ENCODE measurements at places on chromosomes 12 and 14. TPM values are rescaled to one million over a fixed set of nuclear protein-coding genes. Genes with fewer than 3 reads are reported as not detected.

DNA sequence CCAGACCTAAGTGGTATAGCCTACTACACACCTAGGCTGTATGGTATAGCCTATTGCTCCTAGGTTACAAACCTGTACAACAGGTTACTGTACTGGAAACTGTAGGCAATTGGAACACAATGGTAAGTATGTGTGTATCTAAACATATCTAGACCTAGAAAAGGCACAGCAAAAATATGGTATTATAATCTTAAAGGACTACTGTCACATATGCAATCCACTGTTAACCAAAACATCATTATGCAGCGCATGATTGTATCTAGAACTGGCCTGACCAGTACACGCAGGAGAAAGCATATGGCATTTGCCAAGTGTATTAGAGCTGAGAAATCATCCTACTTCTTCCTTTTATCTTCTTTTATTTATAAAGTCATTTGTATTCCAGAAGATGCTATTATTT is 75.5 kb downstream of the SLC8A3 start:
- no peak overlapping the region for H3K27ac ChIP-seq
- H3K27me3 ChIP-seq: peaks cover 13% of the 10 kb centered on the region
- H3K36me3 ChIP-seq: no peaks in the 10 kb centered on the region
- H3K4me1 ChIP-seq: no peaks in the 10 kb centered on the region
- H3K4me3 ChIP-seq: no peak overlapping the region

GRCh38 chr14:39247256-39247655 is 13.5 kb downstream of the MIA2 start:
- H3K4me1 ChIP-seq: no peaks in the 10 kb centered on the region
- H3K27ac ChIP-seq: no peak overlapping the region
- H3K36me3 ChIP-seq: no peaks in the 10 kb centered on the region
- DNase-seq: no peak
- no peak overlapping the region for H3K4me3 ChIP-seq

DNA sequence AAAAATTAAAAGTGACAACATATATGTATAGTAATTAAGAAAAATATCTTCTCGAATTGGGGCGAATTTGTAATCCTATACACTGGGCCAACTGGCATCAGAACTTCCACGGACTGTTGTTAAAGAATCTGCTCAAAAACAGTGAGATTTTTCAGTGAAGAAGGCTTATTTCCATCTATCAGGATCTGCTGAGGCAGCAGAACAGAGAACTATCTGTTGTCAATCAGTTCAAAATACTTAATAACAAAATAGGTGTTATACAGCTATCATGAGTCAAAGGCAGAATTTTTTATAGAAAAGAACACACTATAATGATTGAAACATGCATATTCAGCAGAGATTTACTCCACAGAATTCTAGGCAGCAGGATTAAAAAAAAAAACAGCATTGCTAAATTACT is 41.9 kb downstream of the IFNG-AS1 start:
- no peak for DNase-seq
- H3K4me1 ChIP-seq: no peaks in the 10 kb centered on the region
- H3K36me3 ChIP-seq: no peaks in the 10 kb centered on the region
- no peak overlapping the region for H3K4me3 ChIP-seq

DNA sequence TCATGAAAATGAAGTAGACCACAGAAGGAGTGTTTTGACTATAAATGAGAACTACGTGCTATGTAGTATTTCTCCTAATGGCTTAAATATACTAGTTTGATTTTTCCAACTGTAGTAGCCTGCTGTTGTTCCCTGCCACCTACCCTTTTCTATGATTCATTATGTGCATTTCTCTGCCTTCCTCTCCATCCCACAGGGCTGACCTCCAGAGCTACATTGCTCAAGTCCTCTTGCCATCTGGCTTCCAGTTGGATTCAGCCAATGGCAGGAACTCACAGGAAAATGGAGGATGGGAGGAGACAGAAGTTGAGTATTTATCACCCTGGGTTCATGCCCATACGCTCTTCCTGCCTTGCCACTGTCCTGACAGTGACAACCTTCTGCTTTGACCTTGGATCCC is 515.3 kb downstream of the SOX5 start:
- no peaks in the 10 kb centered on the region for H3K36me3 ChIP-seq
- no peak overlapping the region for H3K27ac ChIP-seq
- no peaks in the 10 kb centered on the region for H3K27me3 ChIP-seq
- DNase-seq: no peak
- H3K4me3 ChIP-seq: no peak overlapping the region

- no peak overlapping the region for H3K4me3 ChIP-seq
- peak overlapping the region; percentile 58 for H3K27ac ChIP-seq
- H3K27me3 ChIP-seq: no peaks in the 10 kb centered on the region
- no peaks in the 10 kb centered on the region for H3K36me3 ChIP-seq
- DNase-seq: no peak
Observed at GRCh38 chr14:77541905-77542304, 43.3 kb upstream of the ISM2 start.

DNA sequence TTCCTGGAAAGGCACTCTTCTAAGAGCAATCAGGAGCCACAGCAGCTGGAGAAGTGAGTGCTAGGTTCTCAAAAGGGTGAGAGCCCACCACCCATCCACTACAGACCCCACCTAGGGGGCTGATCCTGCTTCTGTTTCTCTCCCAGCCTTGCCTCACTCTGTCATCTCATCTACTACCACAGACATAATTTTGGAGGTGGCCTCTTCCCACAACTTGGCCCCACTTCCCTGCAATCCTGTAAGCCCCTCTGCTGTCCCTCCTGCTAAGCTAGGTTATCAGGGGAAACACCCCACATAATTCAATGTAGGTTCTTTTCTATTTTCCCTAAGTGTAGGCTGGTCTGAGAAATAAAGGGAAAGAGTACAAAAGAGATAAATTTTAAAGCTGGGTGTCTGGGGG is 16.5 kb downstream of the KRT76 start:
- no peaks in the 10 kb centered on the region for H3K36me3 ChIP-seq
- H3K27ac ChIP-seq: no peak overlapping the region
- H3K4me3 ChIP-seq: no peak overlapping the region
- peaks cover 8% of the 10 kb centered on the region for H3K27me3 ChIP-seq
- no peak for DNase-seq

DNA sequence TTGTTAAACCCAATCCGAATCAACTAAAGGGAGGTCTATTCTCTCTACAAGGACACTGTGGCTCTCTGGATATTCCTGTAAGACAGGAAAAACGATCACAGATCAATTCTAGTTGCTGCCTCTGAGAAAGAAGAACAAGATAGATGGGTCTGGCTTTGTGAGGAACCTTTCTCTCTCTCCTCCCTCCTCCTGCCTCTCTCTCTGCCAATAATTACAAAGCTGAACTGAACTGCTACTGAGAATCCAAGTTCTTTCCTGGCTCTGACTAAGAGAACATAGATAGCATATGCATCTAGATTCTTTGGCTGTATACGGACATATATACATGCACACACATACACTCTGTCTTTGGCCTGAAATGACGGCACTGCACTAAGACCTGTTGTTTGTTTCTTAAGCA is 27.6 kb downstream of the ETV6 start:
- no peaks in the 10 kb centered on the region for H3K27me3 ChIP-seq
- H3K36me3 ChIP-seq: no peaks in the 10 kb centered on the region
- peaks cover 4% of the 10 kb centered on the region for H3K4me1 ChIP-seq
- no peak overlapping the region for H3K27ac ChIP-seq

- no peaks in the 10 kb centered on the region for H3K27me3 ChIP-seq
- DNase-seq: no peak
- H3K4me1 ChIP-seq: no peaks in the 10 kb centered on the region
- H3K36me3 ChIP-seq: no peaks in the 10 kb centered on the region
Observed at GRCh38 chr14:83421711-83422110, 1888.1 kb upstream of the SEL1L start.

DNA sequence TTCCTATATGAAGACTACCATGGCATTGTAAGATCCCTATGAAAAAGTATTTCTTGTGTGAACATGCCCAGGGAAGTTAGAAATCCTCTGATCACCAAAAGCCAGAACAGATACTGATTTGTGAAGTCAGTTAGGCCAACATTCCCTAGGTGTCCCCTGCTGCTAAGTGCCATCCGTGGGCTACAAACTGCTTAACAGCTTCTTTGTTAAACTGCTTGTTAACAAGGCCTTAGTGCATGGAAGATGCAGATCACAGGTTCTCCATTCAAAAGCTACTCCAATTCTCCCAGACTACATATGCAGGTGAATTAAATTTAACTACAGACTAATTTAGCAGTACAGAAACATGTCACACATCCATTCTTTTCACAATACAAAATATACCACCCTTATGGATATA is 108.2 kb downstream of the PRICKLE1 start:
- H3K27ac ChIP-seq: peak overlapping the region; percentile 84
- H3K4me3 ChIP-seq: no peak overlapping the region
- H3K36me3 ChIP-seq: no peaks in the 10 kb centered on the region
- H3K4me1 ChIP-seq: peaks cover 12% of the 10 kb centered on the region
- no peaks in the 10 kb centered on the region for H3K27me3 ChIP-seq
- DNase-seq: no peak

DNA sequence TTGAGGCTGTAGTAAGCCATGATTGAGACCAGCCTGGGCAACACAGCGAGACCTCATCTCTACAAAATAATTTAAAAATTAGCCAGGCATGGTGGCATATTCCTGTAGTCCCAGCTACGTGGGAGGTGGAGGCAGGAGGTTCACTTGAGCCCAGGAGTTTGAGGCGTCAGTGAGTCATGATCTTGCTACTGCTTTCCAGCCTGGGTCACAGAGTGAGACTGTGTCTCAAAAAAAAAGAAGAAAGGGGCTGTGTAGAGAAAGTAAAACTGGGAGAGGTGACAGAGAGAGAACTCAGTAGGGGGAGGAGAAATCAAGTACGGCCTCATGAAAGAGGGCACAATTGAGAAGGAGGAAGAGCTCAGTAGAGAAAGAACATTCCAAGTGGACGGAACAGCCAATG is 12.4 kb downstream of the TECPR2 start:
- H3K27me3 ChIP-seq: no peaks in the 10 kb centered on the region
- DNase-seq: no peak
- no peak overlapping the region for H3K4me3 ChIP-seq
- H3K27ac ChIP-seq: no peak overlapping the region
- H3K4me1 ChIP-seq: no peaks in the 10 kb centered on the region

- no peaks in the 10 kb centered on the region for H3K36me3 ChIP-seq
- H3K4me1 ChIP-seq: no peaks in the 10 kb centered on the region
- no peak overlapping the region for H3K27ac ChIP-seq
Observed at GRCh38 chr14:71883094-71883493, 49.1 kb upstream of the RGS6 start.

DNA sequence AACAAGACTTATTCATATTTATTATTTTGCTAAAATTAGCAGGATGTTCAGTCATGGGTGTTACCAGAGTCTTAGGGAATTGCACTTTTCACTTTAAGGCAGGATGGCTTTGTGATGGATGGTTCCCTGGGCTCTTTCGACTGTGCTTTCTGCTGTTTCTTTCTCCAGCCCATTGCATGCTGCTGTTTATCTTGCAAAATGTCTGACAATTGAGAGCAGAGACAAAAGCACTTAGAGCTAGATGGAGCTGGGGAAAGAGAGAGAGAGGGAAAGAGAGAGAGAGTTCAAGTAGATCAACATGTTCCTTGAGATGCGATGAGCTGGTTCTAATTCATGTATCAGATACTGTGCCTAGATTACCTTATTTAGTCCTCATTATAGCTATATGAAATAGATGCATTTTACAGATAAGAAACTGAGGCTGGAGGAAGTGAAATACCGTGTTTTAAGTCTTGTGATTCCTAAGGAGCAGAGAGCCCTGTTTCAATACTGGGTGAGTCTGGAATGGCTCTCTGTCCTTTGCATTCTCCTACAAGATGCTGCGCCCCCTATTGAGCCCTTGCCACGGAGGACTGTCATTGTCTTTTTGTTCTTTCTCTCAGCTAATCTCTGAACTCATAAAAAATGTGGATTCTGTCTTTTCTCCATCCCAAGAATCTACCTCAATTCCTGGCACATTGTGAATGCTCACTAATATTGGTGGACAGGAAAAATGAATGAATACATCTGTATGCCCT is 227.9 kb downstream of the ALG10B start:
- H3K4me1 ChIP-seq: no peaks in the 10 kb centered on the region
- H3K36me3 ChIP-seq: no peaks in the 10 kb centered on the region
- no peak for DNase-seq
- H3K27me3 ChIP-seq: no peaks in the 10 kb centered on the region
- no peak overlapping the region for H3K4me3 ChIP-seq

- no peaks in the 10 kb centered on the region for H3K27me3 ChIP-seq
- no peak overlapping the region for H3K4me3 ChIP-seq
- H3K4me1 ChIP-seq: peaks cover 13% of the 10 kb centered on the region
- peak overlapping the region; percentile 63 for H3K27ac ChIP-seq
- peak; percentile 22 for DNase-seq
Observed at GRCh38 chr14:75182821-75183220, 6.4 kb upstream of the TMED10 start.

DNA sequence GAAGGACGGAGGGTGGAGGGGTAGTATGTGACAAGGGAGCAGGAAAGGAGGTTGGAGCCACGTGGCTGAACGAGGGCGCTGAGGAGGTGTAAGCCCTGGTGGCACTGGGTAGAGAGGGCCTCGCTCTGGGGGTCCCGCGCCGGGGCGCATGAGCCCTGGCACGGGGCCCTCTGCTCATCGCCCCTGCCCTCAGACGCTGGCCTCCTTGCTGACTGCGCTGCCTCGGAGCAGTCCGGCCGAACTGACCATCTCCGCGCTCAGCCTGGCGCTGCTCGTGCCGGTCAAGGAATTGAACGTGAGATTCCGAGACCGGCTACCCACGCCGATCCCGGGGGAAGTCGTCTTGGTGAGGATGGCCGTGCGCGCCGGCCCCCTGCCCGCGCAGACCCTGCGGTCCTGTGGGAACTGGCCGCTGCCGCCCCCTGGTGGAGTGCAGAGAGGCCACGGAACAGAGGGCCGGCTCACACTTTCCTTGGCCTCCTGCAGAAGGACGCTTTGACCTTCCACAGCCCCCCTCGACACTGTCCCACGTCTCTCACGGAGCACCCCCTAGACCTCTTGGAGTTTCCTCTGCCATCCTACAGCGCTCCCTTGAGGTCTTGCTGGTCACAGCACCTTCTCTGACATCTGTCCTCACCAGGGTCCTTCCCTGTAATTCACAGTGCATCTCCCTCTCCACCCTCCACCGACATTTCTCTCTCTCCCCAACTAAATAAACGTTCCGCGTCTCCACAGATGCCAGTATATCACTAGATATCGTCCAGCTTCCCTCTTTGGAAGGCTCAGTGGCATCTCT is 10.5 kb downstream of the ARHGEF25 start:
- peak; percentile 75 for DNase-seq
- H3K27ac ChIP-seq: no peak overlapping the region
- H3K36me3 ChIP-seq: no peaks in the 10 kb centered on the region
- peak overlapping the region; percentile 39 for H3K4me3 ChIP-seq
- H3K27me3 ChIP-seq: peaks cover 98% of the 10 kb centered on the region

GRCh38 chr14:20294636-20295035 is 11.1 kb downstream of the TTC5 start:
- H3K4me1 ChIP-seq: no peaks in the 10 kb centered on the region
- no peaks in the 10 kb centered on the region for H3K36me3 ChIP-seq
- no peak for DNase-seq
- no peak overlapping the region for H3K4me3 ChIP-seq
- H3K27me3 ChIP-seq: no peaks in the 10 kb centered on the region
- no peak overlapping the region for H3K27ac ChIP-seq

GRCh38 chr14:75821831-75822521 is 159.8 kb downstream of the TGFB3 start:
- H3K27ac ChIP-seq: peak overlapping the region; percentile 93
- peak; percentile 19 for DNase-seq
- H3K27me3 ChIP-seq: no peaks in the 10 kb centered on the region
- H3K4me3 ChIP-seq: no peak overlapping the region
- peaks cover 50% of the 10 kb centered on the region for H3K4me1 ChIP-seq

GRCh38 chr12:23909551-23909950 is 39.9 kb downstream of the SOX5 start:
- no peak overlapping the region for H3K27ac ChIP-seq
- no peak overlapping the region for H3K4me3 ChIP-seq
- H3K36me3 ChIP-seq: no peaks in the 10 kb centered on the region
- H3K4me1 ChIP-seq: no peaks in the 10 kb centered on the region
- H3K27me3 ChIP-seq: no peaks in the 10 kb centered on the region

TRIM9 gene
- 0.76 TPM for total RNA-seq

TAS2R42 gene
- total RNA-seq: not detected

All from hepatocyte (in vitro differentiated cells).